ENCODE measurements at places on chromosomes 3 and 15.

DNA sequence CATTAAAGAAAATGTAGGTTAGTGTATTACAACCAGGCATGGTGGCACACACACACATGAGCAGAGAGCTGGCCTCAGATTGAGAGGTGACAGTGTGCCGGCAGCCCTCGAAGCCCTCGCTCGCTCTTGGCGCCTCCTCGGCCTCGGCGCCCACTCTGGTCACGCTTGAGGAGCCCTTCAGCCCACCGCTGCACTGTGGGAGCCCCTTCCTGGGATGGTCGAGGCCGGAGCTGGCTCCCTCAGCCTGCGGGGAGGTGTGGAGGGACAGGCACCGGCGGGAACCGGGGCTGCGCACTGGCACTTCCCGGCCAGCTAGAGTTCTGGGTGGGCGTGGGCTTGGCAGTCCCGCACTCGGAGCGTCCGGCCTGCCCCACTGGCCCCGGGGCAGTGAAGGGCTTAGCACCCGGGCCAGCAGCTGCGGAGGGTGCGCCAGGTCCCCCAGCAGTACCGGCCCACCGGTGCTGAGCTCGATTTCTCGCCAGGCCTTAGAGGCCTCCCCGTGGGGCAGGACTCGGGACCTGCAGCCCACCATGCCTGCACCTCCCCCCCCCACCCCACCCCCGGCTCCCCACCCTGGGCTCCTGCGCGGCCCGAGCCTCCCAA is 80.4 kb upstream of the TMEM158 start:
- DNase-seq, result no peak

- DNase-seq, result no peak
Observed at GRCh38 chr3:130117933-130118332, 36.3 kb downstream of the ALG1L2 start.

DNA sequence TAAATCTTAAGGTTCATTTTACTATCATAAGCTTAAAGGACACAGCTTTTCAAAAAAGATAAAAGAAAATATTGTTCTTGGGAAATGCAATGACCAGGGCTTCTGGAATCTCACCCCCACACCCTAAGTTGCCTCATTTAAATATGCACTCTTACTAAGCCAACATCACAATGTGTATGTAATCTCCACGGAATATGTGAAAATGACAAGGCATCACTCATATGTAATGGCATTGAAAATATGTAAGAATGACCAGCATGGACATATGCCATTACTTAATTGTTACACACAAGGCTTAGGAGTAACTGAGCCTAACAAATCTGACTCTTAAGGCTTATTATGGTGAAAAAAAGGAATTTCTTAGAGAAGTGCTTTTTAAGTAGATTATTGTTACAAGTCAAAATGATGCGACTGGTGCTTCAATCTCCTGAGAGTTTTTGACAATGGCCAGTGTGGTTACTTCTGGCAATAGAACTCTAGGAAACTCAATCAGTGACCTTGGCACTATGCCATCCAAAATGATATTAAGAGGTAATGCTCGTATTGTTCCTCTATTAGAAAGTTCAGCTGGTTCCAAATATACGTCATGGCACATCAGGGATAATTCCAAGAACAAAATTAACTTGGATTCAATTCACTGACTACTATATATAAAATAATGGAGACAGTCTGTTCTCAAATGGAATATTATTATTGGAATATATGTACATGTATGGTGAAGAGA is 290.0 kb upstream of the PLSCR5 start:
- DNase-seq, result no peak

GRCh38 chr15:27638958-27639357 is 460.2 kb downstream of the OCA2 start:
- peak; percentile 31 for DNase-seq

DNA sequence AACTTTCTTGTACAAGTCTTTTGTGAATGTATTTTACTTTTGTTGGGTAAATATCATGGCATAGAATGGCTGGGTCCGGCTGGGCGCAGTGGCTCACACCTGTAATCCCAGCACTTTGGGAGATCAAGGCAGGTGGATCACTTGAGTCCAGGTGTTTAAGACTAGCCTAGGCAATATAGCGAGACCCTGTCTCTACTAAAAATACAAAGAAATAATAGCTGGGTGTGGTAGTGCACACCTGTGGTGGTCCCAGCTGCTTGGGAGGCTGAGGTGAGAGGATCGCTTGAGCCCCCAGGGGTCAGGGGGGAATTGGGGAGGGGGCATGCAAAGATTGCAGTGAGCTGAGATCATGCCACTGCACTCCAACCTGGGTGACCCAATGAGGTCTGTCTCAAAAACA is 52.9 kb downstream of the ANP32A start:
- no peak for DNase-seq

- DNase-seq, result no peak
Observed at GRCh38 chr15:29291067-29291845, 21.6 kb upstream of the NSMCE3 start.

DNA sequence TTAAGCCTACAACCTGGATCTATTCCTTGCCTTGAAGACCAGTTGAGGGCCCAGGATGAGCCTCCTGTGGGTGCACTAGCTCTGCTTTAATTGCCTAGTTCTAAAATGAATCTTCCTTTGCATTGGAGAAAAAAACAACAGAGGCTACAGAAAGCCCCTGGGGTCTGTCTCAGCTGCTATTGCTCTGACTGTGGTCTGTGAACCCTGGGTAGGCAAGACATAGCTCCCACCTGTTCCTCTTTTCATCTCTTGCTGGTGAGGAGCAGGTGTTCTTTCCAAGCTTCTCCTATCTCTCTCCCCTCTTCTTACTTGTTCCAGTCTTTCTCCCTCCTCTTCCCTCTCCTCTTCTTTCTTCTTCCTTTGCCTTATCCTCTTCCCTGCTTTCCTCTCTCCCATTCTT is 28.8 kb downstream of the RBP2 start:
- DNase-seq, result no peak

DNA sequence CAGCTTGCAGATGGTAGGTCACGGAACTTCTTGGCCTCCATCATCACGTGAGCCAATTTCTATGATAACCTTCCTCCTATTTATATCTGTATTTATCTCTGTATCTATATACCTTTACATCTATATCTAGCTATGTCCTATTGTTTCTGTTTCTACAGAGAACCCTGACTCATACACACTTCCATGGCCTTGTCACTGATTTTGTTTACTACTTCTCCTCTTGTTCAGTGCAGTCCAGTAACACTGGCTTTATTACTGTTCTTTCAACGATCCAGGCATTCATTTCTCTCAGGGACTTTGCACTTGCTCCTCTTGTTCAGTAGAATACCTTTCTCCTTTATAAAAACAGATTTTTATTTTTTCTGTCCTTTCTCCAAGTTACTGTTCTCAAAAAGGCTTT is 937.0 kb upstream of the ALCAM start:
- no peak for DNase-seq

DNA sequence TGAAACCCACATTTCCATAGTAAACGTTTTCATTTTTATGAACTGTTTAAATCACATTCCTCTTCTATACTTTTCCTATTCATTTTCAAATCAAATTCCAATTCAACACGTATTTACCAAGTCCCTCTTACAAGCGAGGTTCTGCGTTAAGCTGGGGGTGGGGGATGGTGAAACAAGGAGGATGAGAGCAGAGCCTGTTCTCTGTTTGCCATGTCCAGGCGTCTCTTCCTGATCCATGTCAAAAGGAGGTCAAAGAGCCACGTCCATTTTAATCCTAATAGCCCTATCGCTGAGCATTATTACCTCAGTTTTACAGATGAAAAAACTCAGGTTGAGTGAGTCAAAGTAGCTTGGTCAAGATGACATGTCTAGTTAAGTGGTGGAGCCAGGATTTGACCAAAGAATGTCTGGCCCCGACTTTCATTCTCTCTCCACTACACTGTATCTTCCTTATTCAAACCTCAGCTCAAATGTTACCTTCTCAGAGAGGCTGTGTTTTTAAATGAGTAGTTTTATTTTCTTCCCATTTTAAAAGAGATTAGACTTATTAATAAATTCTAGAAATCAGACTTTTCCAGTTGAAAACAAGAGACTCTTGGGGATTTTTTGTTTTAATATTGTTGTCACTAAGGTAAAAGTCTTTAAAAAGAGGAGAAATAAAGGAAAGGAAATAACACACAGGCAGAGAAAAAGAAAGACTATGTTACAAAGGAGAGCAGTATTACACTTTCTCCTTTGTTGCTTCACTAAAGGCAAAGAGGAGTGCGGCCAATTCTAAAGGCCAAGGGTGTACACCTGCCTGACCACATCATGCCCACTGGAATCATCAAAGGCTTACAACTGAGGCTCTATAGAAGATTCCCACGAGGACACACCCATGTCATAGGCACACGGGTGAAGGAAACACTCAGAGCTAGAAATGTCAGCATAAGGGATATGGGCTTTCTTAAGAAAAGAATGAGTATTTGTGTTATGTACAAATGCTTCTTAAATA is 42.4 kb downstream of the MYO5A start:
- no peak for DNase-seq
